Activated naive CD4-positive, alpha-beta T cell (primary cell): ENCODE measurements at places on chromosomes 11 and 22.

DNA sequence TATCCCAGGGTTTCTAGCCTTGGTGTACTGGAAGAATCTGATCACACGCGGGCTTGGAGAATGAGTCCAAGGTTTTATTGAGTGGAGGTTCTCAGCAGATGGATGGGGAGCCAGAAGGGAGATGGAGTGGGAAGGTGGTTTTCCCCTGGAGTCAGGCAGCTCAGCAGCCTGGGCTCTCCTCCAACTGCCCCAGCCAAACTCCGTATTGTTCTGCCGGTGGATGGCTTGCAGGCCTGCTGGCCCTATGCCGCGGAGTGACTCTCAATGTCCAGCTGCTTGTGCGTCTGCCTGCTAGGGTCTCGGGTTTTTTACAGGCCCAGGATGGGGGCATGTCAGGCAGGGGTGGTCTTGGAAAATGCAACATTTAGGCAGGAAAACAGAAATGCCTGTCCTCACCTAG is 162.4 kb upstream of the LMO1 start:
- no peak for DNase-seq

DNA sequence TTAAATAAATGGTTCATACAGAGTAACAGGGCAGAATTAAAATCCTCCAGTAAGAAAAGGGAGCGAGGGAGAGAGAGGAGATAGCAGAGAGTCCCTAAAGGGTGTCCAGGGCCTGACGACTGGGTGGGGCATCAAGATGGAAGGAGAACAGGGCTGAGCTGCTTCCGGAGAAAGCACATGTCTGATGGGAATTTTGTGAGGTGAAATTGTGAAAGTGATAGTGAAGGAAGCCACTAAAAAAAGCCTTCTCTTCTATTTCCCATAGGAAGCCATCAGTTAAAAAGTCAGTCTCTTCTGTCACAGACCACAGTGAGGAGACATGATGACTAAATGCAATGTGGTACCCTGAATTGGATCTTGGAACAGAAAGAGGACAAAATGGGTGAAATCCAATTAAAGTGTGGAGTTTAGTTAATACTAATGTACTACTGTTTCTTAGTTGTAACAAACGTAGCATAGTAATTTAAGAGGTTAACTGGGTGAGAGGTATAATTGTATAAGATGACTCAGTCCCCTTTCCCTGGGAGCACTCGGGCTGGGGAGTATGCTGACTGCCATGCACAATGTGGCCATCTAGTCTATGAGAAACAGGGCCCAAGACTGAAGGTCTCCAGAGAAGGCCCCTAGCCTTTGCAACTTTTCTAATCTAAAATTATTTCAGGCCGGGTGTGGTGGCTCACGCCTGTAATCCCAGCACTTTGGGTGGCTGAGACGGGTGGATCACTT is 29.5 kb upstream of the FCHSD2 start:
- no peak for DNase-seq

DNA sequence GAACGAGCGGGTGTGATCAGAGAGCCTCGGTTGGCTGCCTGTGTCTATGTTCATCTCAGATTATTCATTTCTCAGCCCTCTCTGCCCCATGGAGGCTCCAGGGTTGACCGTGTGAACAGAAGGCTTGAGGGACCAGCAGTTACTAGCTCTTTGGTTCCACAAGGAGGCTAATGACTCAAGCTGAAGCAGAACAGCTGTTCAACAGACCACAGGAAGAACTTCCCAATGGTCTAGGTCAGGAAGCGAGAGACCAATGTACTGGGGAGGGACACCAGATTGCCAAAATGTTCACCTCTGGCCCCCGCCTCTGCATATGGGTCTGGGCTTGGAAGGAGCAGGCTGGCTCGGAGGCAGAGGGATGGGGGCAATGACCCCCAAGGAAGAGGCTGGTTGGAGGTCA is 14.7 kb upstream of the PDE2A start:
- DNase-seq: no peak

DNA sequence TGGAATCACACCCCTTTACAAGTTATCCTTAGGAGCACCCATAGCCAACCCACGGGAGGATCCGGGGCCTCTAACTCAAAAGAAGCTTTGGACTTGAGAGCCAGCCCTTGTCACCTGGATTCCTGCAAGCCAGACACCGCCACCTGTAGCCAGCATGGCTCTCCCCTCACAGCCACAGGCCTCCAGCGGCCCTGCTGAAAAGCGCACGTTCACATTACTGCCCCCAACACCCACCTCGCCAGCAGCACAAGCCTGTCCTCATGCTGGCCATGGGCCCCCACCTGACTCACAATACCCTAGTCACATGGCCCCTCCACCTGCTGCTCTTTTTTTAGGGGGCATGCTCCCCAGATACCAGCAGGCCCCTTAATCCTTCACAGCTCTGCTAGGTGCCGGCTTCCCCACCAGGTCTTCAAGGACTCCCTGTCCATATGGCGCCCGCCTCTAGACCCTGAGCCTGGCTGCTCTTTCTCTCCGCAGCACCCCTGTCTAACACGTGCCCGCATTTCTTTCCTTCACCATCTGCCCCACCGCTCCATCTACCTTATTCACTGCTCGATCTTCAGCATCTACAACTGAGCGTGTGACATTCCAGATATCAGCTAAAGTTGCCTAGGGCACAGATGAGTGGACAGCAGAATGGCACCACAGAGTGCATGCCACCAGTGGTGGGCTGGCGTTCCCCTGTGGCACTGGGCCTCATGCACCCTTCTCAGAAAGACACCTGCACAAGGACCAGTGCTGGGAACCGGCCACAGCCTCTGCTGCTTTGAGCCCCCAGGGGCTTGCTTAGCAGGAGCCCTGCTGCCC is 6.6 kb downstream of the CARS1 start:
- no peak for DNase-seq

GRCh38 chr11:45345491-45345890 is 59.4 kb upstream of the SYT13 start:
- no peak for DNase-seq

GRCh38 chr11:79439886-79440570 is 802 bp downstream of the TENM4 start:
- no peak for DNase-seq

GRCh38 chr11:8907116-8907515 is 3.9 kb upstream of the AKIP1 start:
- DNase-seq: no peak

GRCh38 chr22:34070051-34070450 is 149.8 kb upstream of the LARGE1 start:
- DNase-seq: no peak

DNA sequence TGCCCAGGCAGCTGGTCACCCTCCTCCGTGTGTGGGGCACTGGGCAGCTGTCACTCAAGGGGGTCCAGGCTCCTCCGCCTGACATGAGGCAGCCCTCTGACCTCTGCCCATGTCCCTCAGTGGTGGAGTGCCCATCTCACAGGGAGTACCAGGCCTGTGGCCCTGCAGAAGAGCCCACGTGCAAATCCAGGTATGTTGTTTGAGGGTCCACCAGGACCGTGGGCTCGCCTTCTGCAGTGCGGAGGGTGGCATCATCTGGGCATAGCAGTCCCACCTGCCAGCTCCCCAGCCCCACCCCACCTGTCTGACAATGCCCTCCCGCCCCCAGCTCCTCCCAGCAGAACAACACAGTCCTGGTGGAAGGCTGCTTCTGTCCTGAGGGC is 30.5 kb downstream of the MUC2 start:
- DNase-seq: no peak

- no peak for DNase-seq
Observed at GRCh38 chr11:31118566-31118965, 251.0 kb downstream of the DCDC1 start.

DNA sequence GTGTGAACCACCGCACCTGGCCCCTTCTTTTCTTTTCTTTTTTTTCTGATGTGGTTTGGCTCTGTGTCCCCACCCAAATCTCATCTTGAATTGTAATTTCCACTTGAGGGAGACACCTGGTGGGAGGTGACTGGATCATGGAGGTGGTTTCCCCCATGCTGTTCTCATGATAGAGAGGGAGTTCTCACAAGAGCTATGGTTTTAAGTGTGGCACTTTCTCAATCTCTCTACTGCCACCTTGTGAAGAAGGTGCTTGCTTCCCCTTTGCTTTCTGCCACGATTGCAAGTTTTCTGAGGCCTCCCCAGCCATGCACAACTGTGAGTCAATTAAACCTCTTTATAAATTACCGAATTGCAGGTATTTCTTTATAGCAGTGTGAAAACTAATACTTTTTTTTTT is 4.9 kb upstream of the TCN2 start:
- DNase-seq: no peak

DNA sequence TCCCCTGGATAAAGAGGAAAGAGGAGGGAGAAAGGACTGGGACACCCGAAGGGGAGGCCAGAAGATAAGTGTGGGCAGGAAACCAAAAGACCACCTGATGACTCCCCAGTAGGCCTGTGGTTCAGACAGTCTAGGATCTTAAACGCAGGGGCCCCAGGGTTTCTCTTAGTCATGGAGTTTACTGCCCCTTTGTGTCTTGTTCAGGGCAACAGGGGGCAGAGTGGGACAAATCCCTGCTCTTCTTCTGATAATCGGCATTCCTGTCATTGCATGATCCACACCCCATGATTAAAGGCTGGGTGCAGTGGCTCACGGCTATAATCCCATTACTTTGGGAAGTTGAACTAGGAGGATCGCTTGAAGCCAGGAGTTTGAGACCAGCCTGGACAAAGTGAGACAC is 4.7 kb upstream of the TMPRSS13 start:
- no peak for DNase-seq
